ENCODE measurements at places on chromosomes 11 and 22.

- no peak for DNase-seq
These were observed 17.0 kb upstream of the WDR74 start for GRCh38 chr11:62856333-62856895.

DNA sequence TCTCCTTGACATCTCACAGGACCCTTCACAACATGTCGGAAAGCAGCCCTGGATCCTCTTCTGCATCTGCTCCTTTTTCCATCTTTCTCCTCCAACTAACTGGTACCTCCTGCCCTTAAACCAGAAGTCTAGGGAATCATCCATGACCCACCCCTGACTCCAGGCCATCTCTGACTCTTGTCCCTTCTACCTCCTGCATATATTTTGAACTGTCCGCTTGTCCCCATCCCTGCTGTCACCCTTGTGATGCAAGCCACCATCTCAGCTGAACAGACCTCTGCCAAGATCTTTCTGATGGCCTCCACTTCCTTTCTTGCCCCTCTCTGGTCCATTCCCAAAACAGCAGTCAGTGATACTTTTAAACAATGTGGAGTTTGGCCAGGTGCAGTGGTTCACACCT is 7.0 kb downstream of the RIBC2 start:
- no peak for DNase-seq

DNA sequence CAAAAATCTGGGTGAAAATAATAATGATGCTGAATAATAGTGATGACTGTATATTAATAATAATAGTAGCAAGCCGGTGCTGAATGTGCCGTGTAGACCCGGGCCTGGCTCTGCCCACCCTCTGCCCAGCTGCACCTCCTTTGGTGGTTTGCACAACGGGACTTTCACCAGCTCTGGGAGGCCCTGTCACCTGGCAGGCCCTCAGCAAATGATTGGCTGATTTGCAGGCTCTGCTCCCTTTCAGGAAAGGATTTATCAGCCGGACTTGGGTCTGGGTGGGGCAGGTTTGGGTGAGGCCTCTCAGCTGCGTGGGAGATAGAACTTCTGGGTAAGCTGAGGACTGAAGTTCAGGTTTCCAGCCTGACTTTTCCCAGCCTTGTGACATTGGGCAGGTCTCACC is 21.4 kb downstream of the KIAA1671 start:
- DNase-seq = no peak

DNA sequence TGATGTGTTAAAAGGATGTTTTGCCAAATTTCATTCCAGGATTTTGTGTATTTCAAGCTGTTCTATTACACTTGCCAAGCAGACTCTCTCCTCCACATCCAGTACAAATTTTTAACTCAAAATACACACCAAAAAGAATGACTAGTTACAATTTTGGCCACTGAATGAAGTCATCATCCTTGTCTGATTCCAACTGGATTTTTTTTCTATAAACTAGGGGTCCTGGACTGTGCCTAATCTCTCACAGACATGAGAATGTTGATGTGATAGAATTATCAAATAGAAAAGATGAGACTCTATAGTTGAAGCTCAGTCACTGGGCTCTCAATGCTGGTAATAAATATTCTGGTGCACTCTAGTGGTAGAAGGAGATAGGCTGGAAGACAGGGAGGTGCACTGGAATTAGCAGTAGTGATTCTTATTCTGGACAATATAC is 85.8 kb downstream of the FANCF start:
- DNase-seq = no peak
